ENCODE measurements at places on chromosomes 6 and 20.

- no peak for DNase-seq
Measured at GRCh38 chr6:142942805-142943227, 2.2 kb downstream of the HIVEP2 start.

GRCh38 chr6:106159531-106159940, 73.4 kb downstream of the PRDM1 start:
- DNase-seq: no peak

GRCh38 chr6:135291288-135292076, 110.4 kb downstream of the MYB start:
- DNase-seq: no peak

DNA sequence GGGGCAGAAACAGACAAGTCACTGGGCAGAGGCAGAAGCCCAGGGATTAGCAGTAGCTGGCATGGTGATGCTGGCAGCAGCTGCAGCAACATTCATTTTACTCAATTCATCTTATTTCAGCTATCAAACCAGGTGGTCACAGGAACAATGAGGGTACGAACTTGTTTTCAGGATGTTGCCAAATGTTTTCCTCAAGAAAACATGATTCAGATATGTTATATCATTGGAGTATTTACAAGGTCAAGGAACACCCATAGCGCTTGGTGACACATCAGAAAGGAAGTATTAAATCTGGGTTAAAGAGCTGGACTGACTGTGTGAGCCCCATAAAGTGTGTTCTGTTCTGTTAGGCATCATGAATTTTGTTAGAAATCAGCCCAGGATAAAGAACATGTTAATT, 456.9 kb upstream of the ID4 start:
- no peak for DNase-seq

GRCh38 chr6:56400273-56400672, 152.9 kb upstream of the COL21A1 start:
- DNase-seq: no peak

DNA sequence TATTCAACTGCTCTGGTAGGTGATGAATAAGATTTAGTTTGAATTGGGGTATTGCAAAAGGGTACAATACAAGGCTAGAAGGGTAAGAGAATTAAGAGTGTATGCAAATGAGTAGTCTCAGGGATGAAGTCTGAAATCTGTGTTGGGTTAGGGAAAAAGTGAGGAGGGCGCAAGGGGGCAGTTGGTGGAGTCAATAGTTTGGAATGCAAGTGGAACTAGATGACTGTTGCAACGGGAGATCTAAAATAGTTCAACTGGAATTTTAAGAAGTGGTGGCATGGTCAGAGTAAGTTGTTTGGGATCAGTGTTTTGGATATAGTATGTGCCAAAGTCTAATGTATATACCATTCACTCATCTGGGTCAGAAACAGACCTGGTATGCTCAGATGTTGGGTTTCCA, 329.6 kb downstream of the GJA1 start:
- DNase-seq: no peak
